ENCODE measurements at places on chromosomes 1 and 21.
A peak's percentile ranks its signal among the peaks of the same experiment; 100 is the strongest.

DNA sequence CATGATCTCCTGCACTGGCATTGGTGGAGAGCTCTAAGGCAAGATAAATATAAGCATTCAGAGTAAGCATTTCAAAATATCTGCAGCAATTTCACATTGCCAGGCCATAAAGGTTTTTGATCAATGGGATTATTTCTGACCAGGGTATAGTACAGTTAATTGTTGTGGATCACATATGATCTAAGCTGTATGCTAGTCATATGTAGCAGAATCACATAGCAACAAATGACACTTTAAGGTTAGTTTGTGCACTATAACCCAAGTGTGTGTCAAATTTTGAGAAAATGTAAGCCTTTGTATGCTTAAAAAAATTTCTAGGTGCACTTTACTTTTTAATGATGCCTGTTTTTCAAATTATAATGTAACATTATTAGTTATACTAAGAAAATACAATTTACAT lies 386.0 kb upstream of the ADAMTS5 start:
- DNase-seq: no peak

- DNase-seq: no peak
Measured at GRCh38 chr1:183859119-183859518, 54.2 kb downstream of the RGL1 start.

DNA sequence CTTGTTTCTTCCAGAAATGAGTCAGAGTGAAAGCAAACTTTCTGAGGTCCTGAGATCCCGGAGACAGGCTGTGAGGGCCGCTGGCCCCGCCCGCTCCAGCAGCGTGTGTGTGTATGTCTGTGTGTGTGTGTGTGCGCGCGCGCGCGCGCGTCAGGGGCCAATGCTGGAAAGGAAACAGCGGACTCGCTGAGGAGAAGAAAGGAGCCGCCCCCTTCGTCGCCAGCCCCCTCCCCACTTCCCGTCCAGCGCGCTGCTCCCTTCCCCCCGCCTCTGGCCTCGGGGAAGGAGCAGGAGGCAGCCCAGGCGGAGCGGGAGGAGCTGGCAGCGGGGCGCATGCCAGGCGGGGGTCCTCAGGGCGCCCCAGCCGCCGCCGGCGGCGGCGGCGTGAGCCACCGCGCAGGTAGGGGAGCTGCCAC lies at the start of gene DISC1:
DISC1 (plus strand) TSS at position 256 of the 416 bp plus-strand sequence; CDS start at position 334, 78 bp downstream.
- DNase-seq: peak; percentile 94

- DNase-seq: peak; percentile 62
Measured at GRCh38 chr1:154878371-154879037, 8.4 kb upstream of the KCNN3 start.

DNA sequence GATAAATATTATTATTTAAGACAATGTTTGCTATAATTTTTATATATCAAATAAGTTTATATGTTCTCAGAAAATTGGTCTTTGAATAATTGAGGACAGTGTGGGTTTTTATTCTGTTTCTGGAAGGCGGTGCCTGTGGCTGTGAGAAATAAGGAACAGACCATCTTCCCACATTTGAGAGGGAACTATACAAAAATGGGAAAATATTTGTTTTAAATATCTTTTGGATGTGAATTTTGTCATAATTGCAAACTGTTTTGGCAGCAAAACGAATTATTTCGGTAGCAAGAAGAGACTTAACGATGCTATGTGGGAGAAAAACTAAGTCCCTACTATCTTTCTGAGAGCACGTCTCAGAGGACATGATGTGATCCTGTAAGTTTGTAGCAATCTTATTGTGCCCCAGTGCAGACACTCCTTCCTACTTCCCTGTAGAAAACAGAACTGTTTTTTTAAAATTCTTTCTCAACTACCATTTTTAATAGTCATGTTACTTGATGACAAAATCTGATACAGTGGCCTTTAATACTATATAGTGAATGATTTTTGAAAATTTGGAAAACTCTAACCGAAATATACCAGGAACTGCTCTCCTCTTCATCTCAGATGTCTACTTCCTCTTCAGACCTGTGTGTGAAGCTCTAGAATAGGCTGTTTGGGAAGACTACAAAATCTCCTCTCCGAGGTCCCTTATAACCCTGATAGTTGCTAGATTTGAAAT lies 25.4 kb downstream of the PTPRC start:
- no peak for DNase-seq

Measured in CMK (cell line).